Psoas muscle (tissue), 8 donors: ENCODE measurements at places on chromosomes 11 and 22. TPM values are rescaled to one million over a fixed set of nuclear protein-coding genes. Genes with fewer than 3 reads are reported as not detected.

- DNase-seq, result no peak
Measured at GRCh38 chr11:128956401-128957201, 13.9 kb upstream of the TP53AIP1 start.

Gene HIRA
- 18.9 TPM for polyA plus RNA-seq

- DNase-seq, result no peak
Measured at GRCh38 chr22:17982572-17983141, 41.7 kb downstream of the MICAL3 start.

GRCh38 chr11:79397252-79397651 lies 43.6 kb downstream of the TENM4 start:
- DNase-seq, result no peak

- DNase-seq, result no peak
Measured at GRCh38 chr11:11607772-11608171, 14.0 kb downstream of the GALNT18 start.

DNA sequence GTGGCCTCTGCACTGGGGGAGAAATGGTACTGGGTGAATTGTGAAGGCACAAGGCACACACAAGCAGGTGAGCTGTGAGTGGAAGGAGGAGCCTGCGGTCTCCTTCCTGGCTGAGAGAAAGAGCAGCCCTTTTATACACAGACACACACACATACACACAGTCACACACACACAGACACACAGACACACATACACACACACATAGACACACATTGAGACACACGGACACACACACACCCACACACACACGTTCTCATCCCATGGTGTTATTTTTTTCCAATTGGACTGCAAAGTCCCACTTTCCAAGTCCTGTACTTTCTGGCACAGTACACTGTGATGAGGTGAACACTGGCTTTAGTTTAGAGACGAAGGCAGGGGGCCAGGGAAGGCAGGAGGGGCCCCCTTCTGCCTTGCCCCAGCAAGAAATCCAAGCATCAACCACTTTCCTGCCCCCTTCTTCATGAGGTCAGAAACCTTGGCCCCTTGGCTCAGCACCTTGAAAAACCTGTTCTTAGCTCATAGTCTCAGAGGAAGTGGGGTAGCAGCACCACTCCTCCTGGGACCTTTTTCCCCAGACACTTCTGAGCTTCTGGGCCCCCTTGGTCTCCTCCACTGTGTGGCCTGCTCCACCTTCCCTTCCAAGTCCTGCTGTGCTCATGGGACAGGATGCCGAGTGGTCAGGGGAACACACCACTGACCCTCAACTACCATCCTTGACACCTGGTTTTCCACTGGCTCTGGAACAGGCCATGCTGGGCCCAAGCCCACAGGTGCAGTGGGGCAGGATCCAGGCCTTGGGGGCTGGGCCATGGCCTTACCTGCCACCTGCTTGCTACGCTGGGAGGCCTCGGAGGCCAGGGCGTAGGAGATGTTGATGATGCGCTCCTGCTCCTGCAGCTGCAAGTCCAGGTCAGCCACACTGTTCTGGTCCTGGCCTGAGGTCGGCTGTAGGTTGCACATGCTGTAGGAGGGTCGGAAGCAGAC lies 43.8 kb downstream of the C11orf58 start:
- no peak for DNase-seq

GRCh38 chr11:95082576-95083001 lies 7.1 kb upstream of the ENDOD1 start:
- no peak for DNase-seq

Gene UPK3A
- polyA plus RNA-seq, result 0.93 TPM

DNA sequence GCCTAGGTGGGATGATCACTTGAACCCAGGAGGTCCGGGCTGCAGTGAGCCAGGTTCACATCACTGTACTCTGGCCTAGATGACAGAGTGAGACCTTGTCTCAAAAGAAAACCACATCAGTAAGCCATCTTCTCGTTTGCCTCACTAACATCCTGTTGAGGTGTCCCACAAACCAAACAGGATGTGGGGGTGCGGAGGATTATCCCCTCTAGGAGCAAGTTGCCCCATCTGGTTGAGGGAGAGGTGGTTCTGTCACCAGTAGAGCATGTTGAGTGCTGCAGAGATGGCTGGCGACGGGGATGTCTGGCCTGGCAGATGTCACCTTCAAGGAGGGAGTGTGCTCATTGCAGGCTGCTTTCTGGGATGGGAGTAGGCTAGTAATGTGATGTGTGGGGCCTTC lies 72.4 kb downstream of the ZNRF3 start:
- DNase-seq, result no peak

Gene RASD2
- 2.1 TPM for polyA plus RNA-seq

Gene CCDC81
- 0.35 TPM for polyA plus RNA-seq

- DNase-seq, result no peak
Measured at GRCh38 chr11:2724104-2724503, 24.3 kb upstream of the KCNQ1OT1 start.

GRCh38 chr11:116715383-116715782 lies 57.4 kb downstream of the BUD13 start:
- no peak for DNase-seq

Gene OR52N4
- not detected for polyA plus RNA-seq

Gene SYT12
- polyA plus RNA-seq, result 0.17 TPM

GRCh38 chr11:12862696-12863469 lies 146.2 kb upstream of the RASSF10 start:
- peak; percentile 42 for DNase-seq
